Activated T-helper 9 cell treated with anti-CD3 and anti-CD28 coated beads, Interleukin-2, amount 50 U/mL, for 16 hours (primary cell): ENCODE measurements at places on chromosomes 2 and 18.

DNA sequence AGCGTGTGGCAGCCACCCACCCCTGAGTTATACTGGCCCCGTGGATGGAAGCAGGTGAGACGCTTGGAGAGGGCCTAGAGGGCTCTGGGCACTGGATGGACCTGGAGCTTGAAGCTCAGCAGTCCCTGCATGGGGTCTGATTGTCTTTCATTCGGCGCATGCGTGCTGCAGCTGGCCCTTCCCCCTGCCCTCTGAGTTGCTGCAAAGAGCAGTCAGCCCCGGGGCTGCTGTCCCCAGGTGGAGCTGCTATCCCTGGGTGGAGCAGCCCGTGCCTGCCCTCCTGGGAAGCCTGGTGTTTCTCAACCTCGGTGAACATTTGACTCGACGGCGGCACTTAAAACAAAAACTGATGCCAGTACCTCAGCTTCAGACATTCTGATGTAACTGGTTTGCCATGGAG lies 29.6 kb downstream of the IGFBP5 start:
- no peak for DNase-seq

DNA sequence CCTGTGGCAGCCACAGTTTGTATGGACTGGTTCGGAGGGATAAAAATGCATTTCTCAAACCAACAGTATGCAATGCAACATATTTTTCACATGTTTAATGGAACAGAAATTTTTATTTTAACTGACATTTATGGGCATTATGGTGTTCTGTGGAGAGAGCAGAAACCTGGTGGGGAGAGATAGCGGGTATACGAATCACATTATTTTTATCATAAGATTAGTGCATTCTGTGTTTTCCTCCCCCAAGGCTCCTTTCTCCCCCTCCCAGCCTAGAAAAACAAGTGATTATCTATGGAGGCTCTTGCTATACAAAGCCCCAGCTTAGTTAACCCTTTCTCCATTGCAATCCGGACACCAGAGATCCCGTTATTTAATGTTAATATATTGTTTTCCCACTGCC lies 289.8 kb upstream of the PIK3C3 start:
- DNase-seq = no peak

DNA sequence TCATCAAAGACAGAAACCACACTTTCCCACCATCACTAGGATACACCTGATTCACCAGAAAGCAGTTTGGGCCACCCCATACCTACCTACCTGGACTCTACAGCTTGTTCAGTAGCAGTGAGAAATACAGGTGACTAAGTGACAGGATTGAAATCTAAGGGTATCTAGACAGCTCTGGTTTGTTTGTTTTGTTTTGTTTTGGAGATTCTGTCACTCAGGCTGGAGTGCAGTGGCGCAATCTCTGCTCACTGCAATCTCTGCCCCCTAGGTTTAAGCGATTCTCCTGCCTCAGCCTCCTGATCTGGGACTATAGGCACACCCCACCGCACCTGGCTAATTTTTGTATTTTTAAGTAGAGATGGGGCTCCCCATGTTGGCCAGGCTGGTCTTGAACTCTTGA lies 3.1 kb downstream of the TTC21B start:
- no peak for DNase-seq

- no peak for DNase-seq
These were observed 6.1 kb upstream of the DAW1 start for GRCh38 chr2:227865291-227865690.

DNA sequence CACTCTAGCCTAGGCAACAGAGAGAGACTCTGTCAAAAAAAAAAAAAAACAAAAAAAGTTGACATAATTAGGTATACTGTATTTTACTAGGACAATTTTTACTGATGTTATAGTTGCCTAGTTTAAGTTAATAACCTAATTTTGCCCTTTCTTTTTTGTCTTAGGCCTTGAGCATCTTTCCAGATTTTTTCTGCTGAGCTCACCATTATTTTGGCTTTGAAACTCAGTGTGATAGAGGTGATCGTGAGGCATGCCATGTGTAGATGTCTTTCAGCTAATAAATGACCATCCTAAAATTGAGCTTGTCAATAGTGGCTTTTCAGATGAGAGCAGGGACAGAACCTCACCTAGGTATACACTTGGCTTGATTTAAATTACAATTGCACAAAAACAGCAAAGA lies 47.4 kb downstream of the RPRM start:
- DNase-seq = no peak

GRCh38 chr2:48274040-48274439 lies 255.9 kb upstream of the STON1 start:
- no peak for DNase-seq

DNA sequence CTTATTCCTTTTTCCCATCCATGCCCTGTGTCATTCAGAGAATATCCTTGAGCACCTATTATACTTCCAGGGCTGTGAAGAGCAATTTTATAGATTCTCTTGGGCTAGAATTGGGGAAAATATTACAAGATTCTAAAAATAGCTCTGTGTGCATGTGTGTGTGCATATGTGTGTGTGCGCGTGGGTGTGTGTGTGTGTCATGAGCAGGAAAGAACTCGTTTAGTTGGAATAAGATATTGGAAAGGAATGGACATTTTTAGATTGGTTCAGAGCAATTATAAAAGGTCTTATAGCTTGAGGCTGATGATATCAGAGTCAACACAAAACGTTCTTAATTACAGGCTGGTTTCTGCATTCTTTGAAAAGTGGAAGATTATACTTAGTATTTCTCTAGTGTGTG lies 212.1 kb upstream of the COPS8 start:
- no peak for DNase-seq

DNA sequence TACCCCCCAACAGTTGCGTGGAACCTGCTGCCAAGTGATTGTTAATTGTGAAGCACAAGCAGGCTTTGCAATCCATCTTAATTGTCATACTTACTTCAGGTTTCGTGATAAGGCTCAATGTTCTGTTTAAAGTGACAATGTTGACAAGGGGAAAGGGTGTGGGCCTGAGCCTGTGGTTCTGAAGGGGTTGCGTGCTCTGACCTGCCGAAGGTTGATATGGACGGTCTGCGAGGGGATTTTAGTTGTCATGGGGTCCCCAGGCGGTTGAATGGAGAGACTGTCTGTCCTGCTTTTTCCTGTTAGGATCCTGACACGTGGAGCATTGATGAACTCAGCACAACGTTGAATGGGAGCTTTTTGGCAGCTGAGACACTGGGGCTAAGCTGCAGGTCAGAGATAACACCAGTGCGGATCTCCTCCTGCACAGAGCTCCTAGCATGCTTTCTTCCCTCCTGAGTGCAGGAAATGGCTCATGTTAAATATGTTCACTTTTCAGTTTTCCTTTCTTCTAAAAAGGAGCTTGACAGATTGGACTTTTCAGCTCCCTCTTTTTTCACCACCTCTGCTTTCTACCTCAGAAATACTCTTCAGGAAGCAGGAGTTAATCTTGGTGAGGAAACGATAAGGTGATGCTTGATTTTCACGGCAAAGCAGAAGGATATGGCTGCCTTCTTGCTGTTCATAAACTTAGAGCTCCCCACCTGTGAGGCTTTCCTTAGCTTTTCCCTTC lies 62.9 kb upstream of the ZEB2 start:
- no peak for DNase-seq

DNA sequence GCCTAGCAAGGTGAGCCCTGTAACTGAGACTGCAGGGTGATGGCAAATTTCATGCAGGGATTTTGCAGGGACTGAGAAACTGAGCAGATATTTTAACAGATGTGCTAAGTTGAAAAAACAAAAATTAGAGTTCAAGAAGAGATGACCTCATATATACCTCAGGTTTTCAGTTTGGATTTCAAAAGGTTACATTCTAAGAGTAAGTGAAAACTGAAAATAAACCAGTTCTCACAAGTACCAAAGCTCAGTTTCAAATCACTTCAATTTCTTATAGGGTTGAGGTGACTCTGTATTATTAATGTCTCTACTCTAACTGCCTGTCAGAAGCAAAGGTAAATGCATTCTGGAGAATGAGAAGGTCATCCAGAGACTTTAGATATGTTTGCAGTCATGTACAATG lies 237.4 kb upstream of the VRK2 start:
- no peak for DNase-seq

- no peak for DNase-seq
These were observed 549.9 kb upstream of the FSIP2 start for GRCh38 chr2:185188656-185189055.

DNA sequence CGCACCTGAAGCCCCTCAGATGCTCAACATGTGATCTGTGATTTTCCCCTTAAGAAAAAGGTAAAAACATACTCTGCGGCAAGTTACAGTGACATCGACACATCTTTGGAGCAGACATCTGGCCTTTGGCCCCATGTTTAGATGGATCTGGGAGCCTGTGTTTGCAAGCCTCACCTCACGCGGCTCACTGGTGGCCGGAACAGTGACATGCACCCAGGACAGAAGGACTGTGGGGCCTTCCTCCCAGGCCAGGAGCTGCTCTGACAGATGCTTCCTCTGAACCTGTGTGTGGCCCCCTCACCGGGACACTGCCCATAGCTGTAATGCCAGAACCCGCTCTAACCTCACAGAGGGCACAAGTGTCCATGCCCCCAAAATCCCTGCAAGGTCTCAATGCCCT lies 13.1 kb downstream of the PASK start:
- DNase-seq = no peak

GRCh38 chr2:12178289-12179080 lies 432.1 kb downstream of the LPIN1 start:
- no peak for DNase-seq

GRCh38 chr18:75782826-75783225 lies 355.3 kb upstream of the SMIM21 start:
- no peak for DNase-seq

DNA sequence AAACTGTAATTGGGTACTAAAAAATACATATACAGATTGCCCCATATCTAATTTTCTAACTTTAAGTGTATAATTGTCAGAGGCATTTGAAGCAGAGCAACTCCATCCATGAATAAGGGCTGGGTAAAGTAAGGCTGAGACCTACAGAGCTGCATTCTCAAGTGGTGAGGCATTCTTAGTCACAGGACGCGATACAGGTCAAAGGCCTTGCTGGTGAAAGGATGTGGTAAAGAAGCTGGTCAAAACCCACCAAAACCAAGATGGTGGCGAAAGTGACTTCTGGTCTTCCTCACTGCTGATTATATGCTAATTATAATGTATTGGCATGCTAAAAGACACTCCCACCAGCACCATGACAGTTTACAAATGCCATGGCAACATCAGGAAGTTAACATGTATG lies 50.0 kb downstream of the SLC8A1 start:
- no peak for DNase-seq

- no peak for DNase-seq
These were observed 130.4 kb upstream of the CYP26B1 start for GRCh38 chr2:72278046-72278445.

- DNase-seq = no peak
These were observed 2.5 kb upstream of the HOXD4 start for GRCh38 chr2:176148751-176149421.

DNA sequence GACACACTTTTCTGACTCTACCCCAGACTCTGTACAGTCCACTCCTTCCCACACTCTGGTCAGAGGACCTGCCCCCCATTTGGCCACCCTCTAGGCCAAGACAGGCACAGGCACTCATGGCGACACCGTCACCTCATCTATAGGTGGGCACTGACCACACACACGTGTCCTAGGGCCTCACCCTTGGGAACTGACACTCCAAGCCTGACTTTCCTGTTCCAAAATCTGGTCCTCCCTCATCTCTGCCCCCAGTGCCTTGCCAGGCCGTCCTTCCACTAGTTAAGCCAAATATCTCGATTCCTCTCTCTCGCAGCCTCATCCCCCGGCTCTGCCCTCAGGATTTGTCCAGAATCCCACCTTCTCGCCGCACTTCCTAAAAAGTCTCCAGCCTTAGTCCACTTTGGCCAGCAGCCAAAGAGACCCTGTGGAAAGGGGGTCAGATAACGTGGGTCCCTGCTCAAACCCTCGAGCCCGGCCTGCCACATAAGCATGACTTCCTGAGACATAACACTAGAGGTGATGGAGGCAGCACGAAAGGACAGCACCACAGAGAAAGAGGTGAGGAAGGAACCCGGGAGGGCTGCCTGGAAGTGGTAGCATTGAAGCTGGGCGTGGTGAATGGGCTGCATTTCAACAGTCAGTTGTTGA lies 105.8 kb upstream of the OTOS start:
- no peak for DNase-seq

DNA sequence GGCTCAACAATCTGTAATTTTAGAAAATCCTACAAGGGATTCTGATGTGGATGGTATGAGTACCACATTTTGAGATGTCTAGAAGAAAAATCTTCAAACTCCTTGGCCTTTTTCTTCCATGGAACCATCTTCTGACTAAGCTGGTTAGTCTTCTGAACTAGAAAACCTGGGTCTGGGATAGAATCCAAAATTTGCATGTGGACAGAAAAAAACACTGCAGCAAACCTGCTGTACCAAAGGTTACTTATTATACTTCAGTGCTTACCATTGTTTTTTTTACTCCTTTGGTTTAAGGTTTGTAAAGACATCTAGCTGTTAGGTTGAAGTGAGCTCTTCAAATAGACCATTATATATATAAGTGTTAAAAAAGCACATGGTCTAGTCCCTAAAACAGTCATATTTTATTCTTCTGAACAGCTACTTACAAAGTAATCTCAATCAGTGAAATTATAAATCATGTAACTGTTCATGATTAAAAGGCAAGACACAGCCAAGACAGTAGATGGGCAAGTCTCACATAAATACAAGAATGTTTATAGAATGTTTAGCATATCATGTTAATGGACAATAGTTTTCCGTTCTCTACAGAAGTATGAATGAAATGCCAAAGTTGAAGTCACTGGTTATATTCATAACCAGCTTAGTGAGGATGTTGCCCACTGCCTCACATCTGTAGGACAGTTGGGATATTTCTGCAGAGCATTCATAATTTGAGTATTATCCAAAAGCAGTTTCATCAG lies 85.5 kb downstream of the ORC4 start:
- no peak for DNase-seq
